Gastroesophageal sphincter (tissue), 4 donors: ENCODE measurements at places on chromosomes 2 and 18. TPM values are rescaled to one million over a fixed set of nuclear protein-coding genes. Genes with fewer than 3 reads are reported as not detected.

Gene TMEM198
- 9.5 TPM for total RNA-seq

Gene TSN
- total RNA-seq: 31.3 TPM

Gene RUFY4
- not detected for total RNA-seq

Gene ARHGAP15
- total RNA-seq: 9.3 TPM

Gene ICOS
- total RNA-seq: 0.32 TPM

Gene HOXD12
- not detected for total RNA-seq

Gene EFEMP1
- total RNA-seq: 89.9 TPM

Gene COLEC11
- total RNA-seq: 1.5 TPM

Gene SKA1
- total RNA-seq: 0.13 TPM

Gene SALL3
- total RNA-seq: not detected

Gene CXCR1
- total RNA-seq: not detected

Gene PARD3B
- total RNA-seq: 42.2 TPM

Gene MAT2A
- total RNA-seq: 163 TPM

Gene NYAP2
- total RNA-seq: 0.47 TPM

Gene GPATCH11
- total RNA-seq: 6.3 TPM

Gene INPP4A
- 43.5 TPM for total RNA-seq
